ENCODE measurements at places on chromosomes 6 and 20.

GRCh38 chr20:63357921-63358905, 2.9 kb downstream of the CHRNA4 start:
- H3K27ac ChIP-seq = no peak overlapping the region
- H3K27me3 ChIP-seq = peaks cover 21% of the 10 kb centered on the region
- no peak overlapping the region for H3K4me3 ChIP-seq
- peak; percentile 61 for DNase-seq
- no peaks in the 10 kb centered on the region for H3K4me1 ChIP-seq

DNA sequence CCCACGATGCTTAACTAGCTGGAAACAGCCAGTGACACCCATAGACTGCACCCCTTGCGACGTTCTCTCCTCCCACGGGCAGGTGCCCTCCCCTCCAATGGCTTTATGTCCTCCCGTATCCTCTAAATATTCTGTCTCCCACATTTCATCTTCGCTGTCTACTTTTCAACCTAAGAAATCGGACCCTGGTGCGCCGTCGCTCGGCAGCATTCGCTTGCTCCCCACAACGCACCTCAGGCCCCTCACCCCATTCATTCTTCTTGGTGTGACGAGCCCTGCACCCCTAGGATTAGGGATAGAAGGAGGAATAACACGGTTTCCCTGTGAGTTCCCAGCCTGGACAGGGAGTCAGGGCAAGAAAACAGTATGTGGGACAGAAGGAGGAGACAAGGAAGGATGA, 74.3 kb upstream of the FOXQ1 start:
- no peak overlapping the region for H3K4me3 ChIP-seq
- no peak for DNase-seq
- no peaks in the 10 kb centered on the region for H3K27me3 ChIP-seq

GRCh38 chr20:10020937-10021336, 13.8 kb upstream of the ANKEF1 start:
- H3K4me3 ChIP-seq = no peak overlapping the region
- no peak for DNase-seq
- H3K4me1 ChIP-seq = no peaks in the 10 kb centered on the region
- no peaks in the 10 kb centered on the region for H3K36me3 ChIP-seq

- peaks cover 43% of the 10 kb centered on the region for H3K4me1 ChIP-seq
- peak overlapping the region; percentile 25 for H3K4me3 ChIP-seq
- peak overlapping the region; percentile 99 for H3K27ac ChIP-seq
- no peak for DNase-seq
- no peaks in the 10 kb centered on the region for H3K27me3 ChIP-seq
Measured at GRCh38 chr20:57698116-57698866, 11.5 kb downstream of the PMEPA1 start.

DNA sequence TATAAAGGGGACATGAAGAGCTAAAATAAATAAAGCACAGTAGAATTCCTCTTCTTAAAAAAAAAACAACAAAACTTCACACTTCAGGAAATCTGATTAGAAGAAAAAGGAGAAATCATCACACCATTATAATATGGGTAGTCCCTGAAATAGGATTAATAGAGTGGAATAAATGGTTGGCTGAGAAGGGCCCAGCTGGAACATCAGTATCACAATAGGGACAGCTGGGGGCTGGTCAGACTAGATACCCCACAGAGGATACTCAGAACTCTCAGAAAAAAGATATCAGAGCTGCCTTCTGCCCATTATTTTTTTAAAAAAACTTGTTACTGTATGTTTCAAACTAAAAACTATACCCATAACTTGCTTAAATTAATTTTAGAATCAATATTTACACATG, 75.2 kb downstream of the DST start:
- no peaks in the 10 kb centered on the region for H3K4me1 ChIP-seq
- no peak overlapping the region for H3K27ac ChIP-seq
- no peaks in the 10 kb centered on the region for H3K27me3 ChIP-seq
- H3K4me3 ChIP-seq = no peak overlapping the region
- no peak for DNase-seq
- no peaks in the 10 kb centered on the region for H3K36me3 ChIP-seq

- no peak for DNase-seq
- H3K27me3 ChIP-seq = no peaks in the 10 kb centered on the region
- H3K36me3 ChIP-seq = no peaks in the 10 kb centered on the region
Measured at GRCh38 chr6:148223424-148223842, 119.2 kb upstream of the SASH1 start.

- no peak overlapping the region for H3K27ac ChIP-seq
- H3K4me1 ChIP-seq = no peaks in the 10 kb centered on the region
- H3K36me3 ChIP-seq = no peaks in the 10 kb centered on the region
Measured at GRCh38 chr6:159902620-159903019, 11.8 kb downstream of the MAS1 start.

DNA sequence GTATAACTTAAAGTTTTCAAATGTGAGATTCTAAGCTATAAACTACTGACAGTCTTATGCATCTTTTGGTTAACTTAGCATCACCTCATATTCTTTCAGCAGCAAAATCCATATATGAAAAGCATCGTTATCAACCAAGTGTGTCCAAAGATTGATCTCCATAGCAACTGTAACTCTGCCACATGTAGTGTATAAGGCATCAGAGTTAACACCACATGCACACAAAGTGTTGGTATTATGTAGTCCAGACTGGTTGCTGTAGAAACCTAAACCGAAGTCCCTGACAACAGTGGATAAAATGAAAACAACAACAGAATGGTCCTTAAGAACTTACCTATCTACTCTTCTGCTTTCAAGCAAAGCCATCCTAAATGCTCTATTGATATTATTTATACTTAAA, 39.6 kb downstream of the PDSS2 start:
- no peaks in the 10 kb centered on the region for H3K27me3 ChIP-seq
- H3K36me3 ChIP-seq = no peaks in the 10 kb centered on the region
- no peak for DNase-seq

DNA sequence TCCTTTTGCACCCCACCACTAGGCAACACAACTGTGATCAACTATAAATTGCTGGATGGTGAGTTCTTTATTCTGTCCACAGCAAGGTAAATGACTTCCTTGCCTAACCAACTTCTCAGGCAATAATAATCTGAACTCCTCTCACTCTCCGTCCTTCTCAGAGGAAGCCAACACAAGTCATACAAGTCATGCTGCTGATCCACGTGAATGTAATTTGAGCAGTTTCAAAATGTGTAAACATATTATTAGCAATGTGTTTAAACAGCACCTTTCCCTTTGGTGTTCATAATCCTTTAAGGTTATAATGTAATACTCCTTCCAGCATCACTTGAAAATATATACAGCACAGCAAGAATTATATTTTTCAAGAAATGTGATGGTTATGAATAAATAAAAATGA, 127.9 kb downstream of the QRSL1 start:
- peak; percentile 39 for DNase-seq
- H3K4me1 ChIP-seq = no peaks in the 10 kb centered on the region
- H3K36me3 ChIP-seq = no peaks in the 10 kb centered on the region
- H3K27me3 ChIP-seq = no peaks in the 10 kb centered on the region
- no peak overlapping the region for H3K4me3 ChIP-seq

DNA sequence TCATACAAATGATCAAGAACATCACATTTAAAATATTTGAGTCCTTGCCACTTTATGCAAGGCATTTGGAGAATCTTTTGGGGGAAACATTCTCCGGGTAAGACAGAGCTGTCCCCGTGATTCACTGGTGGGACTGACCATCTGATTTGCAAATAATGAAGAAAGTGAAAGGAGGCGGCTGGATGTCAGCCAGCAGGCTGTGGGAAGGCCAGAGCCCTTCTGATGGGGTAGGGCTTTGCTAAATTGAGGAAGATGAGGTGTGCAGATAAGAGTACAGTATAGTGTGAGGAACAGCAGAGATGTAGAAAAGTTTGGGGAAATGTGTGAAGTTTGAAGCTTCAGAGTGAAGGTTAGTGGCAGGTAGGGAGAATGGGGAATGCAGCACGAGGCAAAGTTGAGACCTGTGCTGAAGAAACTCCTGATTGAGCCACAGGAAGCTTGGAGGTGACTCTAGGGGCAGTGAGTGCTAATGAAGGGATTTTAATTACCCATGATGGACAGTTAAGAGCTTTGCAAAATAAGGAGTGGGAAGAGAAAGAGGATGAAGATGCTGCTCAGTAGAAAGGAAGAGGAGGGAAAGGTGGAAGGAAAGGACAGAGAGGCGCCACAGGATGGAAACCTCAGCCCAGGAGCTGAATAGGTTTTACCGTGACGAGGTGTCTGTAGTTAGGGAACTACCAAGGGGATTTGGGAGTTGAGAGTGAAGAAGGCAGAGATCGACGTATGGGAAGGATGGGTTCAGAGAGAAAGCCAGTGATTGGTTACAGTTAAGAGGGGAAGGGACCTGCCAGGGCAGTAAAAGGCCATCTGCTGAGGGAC, 68.7 kb downstream of the SNX9 start:
- H3K4me1 ChIP-seq = no peaks in the 10 kb centered on the region
- no peak for DNase-seq
- no peaks in the 10 kb centered on the region for H3K27me3 ChIP-seq
- no peaks in the 10 kb centered on the region for H3K36me3 ChIP-seq

DNA sequence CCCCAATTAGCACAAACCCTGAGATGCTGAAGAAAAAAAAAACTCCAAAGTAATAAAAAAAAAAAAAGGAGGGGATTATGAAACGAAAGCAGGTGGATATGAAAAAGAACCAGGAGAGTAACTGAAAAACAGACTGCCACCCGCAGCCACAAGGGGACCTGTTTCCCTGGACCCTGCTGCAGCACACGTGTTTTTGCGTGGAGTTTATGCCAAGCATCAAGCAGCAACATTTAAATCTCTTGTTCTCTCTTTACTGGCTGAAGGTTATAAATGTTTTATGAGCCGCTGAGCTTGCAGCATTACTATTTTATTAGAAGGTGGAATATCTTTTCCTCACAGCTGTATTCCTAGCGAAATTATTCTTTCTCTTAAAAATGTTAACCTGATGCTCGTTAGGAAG, 131.6 kb upstream of the OLIG3 start:
- H3K27me3 ChIP-seq = no peaks in the 10 kb centered on the region
- H3K4me1 ChIP-seq = no peaks in the 10 kb centered on the region
- no peaks in the 10 kb centered on the region for H3K36me3 ChIP-seq
- DNase-seq = no peak
- H3K27ac ChIP-seq = no peak overlapping the region

DNA sequence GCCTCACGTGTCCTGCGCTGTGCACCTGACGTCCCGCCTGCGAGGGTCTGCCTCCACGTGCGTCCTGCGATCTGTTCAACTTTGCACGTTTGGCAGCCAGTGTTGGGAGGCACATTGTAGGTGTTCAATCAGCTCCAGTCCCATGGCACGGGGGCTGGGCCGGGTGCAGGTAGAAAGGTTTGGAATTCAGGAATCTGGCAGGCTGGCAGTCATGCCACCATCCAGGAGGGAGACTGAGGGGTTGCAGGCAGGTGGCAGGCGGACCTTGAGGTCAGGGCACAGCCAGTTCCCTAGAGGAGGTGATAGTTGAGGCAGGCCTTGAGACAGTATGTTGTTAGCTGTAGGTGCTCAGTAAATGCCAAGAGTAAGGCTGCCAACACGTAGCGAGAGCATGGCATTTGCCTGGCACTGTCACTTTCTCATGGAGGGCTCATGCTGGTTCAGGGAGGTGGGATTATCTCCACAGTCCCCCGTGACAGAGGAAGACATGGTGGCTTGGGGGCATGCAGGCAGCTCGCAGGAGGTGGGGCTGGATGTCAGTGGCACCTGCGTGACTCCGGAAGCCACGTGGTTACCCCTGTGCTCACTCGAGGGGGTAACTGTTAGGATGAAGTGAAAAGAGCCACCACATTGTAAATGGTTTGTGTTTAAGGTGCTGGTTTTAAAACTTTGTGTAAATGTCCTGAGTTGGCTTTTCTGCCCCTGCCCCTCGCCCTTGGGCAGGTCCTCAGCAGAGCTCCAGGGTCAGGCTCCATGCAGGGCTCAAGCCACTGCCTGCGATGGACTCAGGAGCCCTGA, 111.8 kb upstream of the FRMD1 start:
- H3K4me1 ChIP-seq = peaks cover 7% of the 10 kb centered on the region
- H3K4me3 ChIP-seq = no peak overlapping the region
- H3K27ac ChIP-seq = no peak overlapping the region

DNA sequence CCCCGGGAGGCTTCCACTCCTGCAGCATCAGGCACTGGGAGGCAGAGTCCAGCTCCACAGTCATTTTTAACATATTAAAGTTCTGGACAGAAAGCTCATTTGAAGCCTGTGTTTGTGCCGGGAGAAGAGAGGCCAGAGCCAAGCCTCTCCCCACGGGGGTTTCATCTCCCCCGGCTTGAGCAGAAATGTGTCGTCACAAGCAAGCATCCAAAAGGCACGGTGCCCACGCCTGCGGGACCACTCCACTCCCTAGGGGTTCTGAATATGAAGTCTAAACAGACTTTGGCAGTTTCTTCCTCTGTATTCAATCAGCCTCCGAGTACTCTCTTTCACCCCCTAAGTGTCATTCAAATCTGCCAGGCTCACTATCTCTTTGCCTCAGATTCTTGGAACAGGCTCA, 75.3 kb downstream of the STK35 start:
- no peak overlapping the region for H3K27ac ChIP-seq
- DNase-seq = no peak
- no peaks in the 10 kb centered on the region for H3K36me3 ChIP-seq
- H3K27me3 ChIP-seq = no peaks in the 10 kb centered on the region
- H3K4me3 ChIP-seq = no peak overlapping the region
- no peaks in the 10 kb centered on the region for H3K4me1 ChIP-seq

GRCh38 chr6:28167068-28167467, 25.4 kb downstream of the ZKSCAN8 start:
- H3K36me3 ChIP-seq = no peaks in the 10 kb centered on the region
- no peak overlapping the region for H3K27ac ChIP-seq
- no peak overlapping the region for H3K4me3 ChIP-seq

- no peaks in the 10 kb centered on the region for H3K36me3 ChIP-seq
- no peak for DNase-seq
- H3K4me3 ChIP-seq = no peak overlapping the region
- H3K4me1 ChIP-seq = no peaks in the 10 kb centered on the region
Measured at GRCh38 chr6:130766239-130767144, 60.7 kb upstream of the SMLR1 start.

DNA sequence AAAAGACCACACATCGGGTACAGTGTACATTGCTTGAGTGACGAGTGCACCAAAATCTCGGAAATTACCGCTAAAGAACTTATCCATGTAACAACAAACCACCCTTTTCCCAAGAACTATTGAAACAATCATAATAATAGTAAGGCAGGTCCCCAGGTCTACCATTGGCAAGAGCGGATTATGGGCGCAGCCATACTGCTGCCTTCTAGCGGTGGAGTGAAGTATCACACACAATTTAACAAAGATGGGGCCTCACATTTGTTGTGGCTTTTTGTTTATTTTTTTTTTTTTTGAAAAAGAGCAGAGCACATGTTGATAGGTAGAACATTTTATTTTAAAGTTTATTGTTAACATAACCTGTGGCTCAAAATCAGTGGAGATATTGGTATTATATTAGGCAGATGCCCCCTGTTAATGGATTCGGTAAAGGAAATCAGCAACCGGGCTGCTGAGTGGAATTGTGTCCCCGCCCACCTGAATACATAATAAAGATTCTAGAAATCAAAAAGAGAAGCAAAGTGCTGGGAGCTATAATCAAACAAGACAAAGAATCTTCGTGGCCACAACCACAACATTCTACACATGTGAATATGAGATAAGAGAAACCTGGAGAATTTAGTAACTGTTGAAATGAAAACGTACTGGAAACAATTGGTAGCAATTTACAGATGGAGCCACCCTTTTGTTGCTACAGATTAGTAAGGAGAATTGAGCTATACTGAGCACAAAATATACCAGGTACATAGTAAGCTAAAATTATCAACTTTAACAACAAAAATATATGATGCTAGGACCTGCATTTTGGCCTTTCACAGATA, 94.2 kb upstream of the EXOC2 start:
- H3K27ac ChIP-seq = no peak overlapping the region
- no peak overlapping the region for H3K4me3 ChIP-seq
- no peaks in the 10 kb centered on the region for H3K27me3 ChIP-seq
- H3K4me1 ChIP-seq = no peaks in the 10 kb centered on the region
- no peak for DNase-seq

- no peaks in the 10 kb centered on the region for H3K4me1 ChIP-seq
- H3K27me3 ChIP-seq = no peaks in the 10 kb centered on the region
- DNase-seq = no peak
- no peaks in the 10 kb centered on the region for H3K36me3 ChIP-seq
- H3K27ac ChIP-seq = no peak overlapping the region
Measured at GRCh38 chr6:97644353-97644752, 361.3 kb upstream of the MMS22L start.

Data from prostate gland (tissue), 2 donors.